ENCODE measurements at places on chromosomes 7 and 10. TPM values are rescaled to one million over a fixed set of nuclear protein-coding genes. Genes with fewer than 3 reads are reported as not detected.

Gene IFIT3
- total RNA-seq, result 11.2 TPM

Gene CLDN15
- 12.4 TPM for total RNA-seq

Gene C10orf67
- total RNA-seq, result not detected

Gene FAM237B
- not detected for total RNA-seq

Gene ZNF117
- 4.1 TPM for total RNA-seq

Gene CHAT
- not detected for total RNA-seq

Gene CDHR1
- total RNA-seq, result 0.17 TPM

DNA sequence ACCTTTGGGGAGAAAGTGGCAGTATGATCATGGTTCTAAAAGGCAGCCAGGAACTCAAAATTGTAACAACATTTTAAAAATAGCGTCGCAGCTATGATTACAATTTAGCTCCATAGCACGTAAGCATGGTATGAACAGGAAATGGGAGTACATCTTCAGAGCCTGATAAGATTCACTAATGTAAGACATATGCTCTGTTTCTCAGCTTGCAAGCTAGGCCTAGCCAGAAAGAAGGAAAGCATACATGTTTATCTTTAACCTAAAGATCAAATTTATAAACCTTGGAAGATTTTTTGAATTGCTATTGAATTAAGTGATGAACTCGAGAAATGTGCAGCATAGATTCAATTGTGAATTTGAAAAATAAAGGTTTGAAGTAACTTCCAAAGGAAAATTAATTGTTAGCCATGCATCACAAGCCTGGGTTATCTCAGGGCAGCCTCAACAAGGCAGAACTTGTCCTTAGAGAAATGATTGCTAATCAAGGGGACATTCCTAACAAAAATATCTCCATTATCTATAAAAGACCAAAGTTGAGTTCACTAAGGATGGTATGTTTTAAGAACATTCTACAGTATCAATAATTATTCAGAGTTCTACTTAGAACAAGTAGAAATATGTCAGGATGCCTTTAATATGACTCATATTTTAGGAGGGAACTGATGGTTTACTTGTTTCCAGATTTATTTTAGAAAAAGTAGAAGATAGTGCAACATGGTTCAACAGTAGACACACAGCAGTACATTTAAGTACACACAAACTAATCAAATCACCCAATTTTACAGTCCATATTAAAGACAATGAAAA is 38.8 kb upstream of the SEPTIN7 start:
- H3K27me3 ChIP-seq, result no peaks in the 10 kb centered on the region
- no peak overlapping the region for H3K27ac ChIP-seq
- H3K4me3 ChIP-seq, result no peak overlapping the region
- no peaks in the 10 kb centered on the region for H3K36me3 ChIP-seq
- DNase-seq, result no peak

GRCh38 chr10:97270523-97271154 is 21.8 kb downstream of the ARHGAP19 start:
- H3K36me3 ChIP-seq, result no peaks in the 10 kb centered on the region
- no peaks in the 10 kb centered on the region for H3K4me1 ChIP-seq
- no peak for DNase-seq
- H3K27ac ChIP-seq, result no peak overlapping the region
- H3K27me3 ChIP-seq, result no peaks in the 10 kb centered on the region

DNA sequence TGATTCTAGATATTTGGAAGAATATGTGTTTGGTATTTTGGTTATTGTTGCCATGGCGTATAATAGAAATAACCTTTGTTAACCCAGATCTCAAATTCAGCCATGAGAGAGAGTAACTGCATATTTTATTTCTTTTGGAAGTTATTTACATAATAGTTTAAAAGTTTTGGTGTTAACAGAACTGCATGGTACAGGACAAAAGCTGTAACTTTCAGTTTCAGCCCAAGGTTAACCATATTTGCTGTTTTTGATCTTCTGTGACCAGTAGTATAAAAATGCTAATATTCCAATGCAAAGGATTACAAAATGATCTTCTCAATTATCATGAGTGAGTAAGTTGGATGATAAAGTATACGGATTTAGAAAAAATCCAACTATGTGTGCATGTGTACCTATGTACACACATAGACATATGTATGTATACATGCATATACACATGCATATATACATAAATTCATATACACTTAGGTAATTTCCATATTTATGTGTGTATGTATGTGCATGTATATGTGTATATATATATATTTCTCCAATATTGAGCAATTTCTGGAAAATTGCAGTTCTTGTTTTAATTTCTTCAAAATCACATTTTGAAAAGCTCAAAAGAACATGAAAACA is 38.0 kb upstream of the PIP4K2A start:
- no peaks in the 10 kb centered on the region for H3K27me3 ChIP-seq
- no peak for DNase-seq
- no peaks in the 10 kb centered on the region for H3K36me3 ChIP-seq
- H3K4me1 ChIP-seq, result peaks cover 1% of the 10 kb centered on the region
- no peak overlapping the region for H3K27ac ChIP-seq

DNA sequence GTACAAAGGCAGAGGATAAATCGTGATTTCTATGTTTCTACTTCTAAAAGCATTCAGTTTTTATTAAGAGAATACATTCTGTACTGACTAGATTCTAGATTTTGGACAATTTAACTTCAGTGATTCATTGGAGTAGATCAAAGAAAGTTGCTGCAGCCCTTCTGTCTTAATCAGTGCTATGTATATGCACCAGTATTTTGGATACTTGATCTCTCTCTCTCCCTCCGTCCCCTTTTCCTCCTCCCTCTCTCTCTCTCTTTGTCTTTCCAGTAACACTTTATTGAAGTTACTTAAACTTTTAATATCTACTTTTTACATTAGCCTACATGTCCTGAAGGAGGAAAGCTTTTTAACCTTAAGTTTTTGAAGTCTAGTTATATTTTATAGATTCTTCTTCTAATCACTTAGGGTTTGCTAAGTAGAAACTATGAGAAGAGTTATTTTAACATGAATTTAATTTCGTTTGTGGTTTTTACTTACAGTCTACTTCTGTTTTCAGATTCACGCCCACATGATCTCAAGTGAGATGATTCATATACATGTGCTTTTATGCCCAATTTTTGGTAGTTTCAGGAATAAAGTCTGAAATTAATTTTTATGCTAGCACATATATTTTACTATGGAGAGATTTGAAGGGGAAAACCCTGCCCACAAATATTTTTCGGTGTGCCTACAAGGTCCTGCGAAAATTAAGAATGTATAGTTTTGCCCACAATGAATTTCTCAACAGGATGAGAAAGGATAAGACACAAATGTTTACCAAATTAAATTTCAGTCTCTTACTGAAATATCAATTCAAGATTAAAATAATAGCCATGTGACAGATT is 9.1 kb downstream of the MDFIC start:
- H3K27me3 ChIP-seq, result no peaks in the 10 kb centered on the region
- H3K4me1 ChIP-seq, result peaks cover 3% of the 10 kb centered on the region
- H3K27ac ChIP-seq, result no peak overlapping the region
- DNase-seq, result no peak

- no peak for DNase-seq
- H3K4me3 ChIP-seq, result no peak within 1 kb of the TSS
- no peak within 1 kb of the TSS for H3K27ac ChIP-seq
- no peaks in the 10 kb centered on the region for H3K27me3 ChIP-seq
- H3K4me1 ChIP-seq, result peaks cover 9% of the 10 kb centered on the region
- no peaks in the 10 kb centered on the region for H3K36me3 ChIP-seq
Observed at GRCh38 chr7:12403287-12404181, at the start of gene VWDE. TSS of gene VWDE (minus strand) at chr7:12403865. CDS start at chr7:12403716, 149 bp downstream.

DNA sequence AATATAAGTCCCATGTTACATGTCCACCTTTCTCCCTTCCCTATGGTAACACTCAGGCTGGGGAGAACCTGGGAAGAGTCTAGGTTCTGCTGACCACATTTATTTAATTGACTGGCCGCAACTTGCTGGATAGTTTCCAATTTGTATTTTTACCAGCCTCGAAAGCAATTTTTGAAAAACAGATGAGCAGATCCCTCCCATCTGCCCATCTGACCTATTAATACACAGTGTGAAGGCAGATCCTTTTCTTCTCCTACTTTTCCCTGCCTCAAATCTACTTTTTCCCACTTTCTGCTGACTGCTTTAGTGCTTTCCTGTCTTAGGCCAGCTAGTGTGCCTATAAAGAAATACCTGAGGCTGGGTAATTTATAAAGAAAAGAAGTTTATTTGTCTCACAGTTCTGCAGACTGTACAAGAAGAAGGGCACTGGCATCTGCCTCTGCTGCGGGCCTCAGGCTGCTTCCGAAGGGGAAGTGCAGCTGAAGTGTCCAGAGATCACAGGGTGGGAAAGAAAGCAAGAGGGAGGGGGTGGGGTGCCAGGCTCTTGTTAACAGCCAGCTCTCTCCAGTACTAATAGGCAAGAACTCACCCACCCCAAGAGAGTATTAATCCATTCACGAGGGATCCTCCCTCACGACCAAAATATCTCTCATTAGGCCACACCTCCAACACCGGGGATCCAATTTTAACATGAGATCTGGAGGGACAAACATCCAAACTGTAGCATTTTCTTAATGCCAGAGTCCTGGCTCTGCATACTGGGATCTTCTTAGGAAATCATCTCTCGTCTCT is 336.0 kb upstream of the IGFBP3 start:
- no peaks in the 10 kb centered on the region for H3K4me1 ChIP-seq
- H3K27me3 ChIP-seq, result no peaks in the 10 kb centered on the region
- H3K27ac ChIP-seq, result no peak overlapping the region
- no peak for DNase-seq
- no peaks in the 10 kb centered on the region for H3K36me3 ChIP-seq

- no peaks in the 10 kb centered on the region for H3K4me1 ChIP-seq
- no peak overlapping the region for H3K27ac ChIP-seq
- no peaks in the 10 kb centered on the region for H3K36me3 ChIP-seq
- no peaks in the 10 kb centered on the region for H3K27me3 ChIP-seq
Observed at GRCh38 chr7:41374150-41374848, 328.6 kb downstream of the INHBA start.

DNA sequence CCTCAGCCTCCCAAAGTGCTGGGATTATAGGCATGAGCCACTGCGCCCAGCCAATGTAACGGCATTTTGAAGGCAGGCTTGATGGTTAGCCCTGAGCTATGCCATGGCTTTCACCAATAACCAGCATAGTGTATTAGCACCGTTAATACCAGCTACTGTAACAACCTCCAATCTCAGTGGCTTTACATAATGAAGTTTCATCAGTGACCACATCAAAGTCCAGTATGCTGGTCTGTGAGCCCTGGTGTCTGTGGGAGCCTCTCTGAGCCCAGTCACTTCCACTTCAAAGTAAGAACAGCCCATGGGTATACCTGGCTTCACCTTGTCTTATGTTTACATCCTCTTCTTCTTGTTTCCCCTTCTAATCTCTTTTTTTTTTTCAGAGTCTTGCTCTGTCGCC is 11.6 kb upstream of the ZDHHC4 start:
- no peaks in the 10 kb centered on the region for H3K4me1 ChIP-seq
- H3K27ac ChIP-seq, result no peak overlapping the region
- DNase-seq, result no peak

DNA sequence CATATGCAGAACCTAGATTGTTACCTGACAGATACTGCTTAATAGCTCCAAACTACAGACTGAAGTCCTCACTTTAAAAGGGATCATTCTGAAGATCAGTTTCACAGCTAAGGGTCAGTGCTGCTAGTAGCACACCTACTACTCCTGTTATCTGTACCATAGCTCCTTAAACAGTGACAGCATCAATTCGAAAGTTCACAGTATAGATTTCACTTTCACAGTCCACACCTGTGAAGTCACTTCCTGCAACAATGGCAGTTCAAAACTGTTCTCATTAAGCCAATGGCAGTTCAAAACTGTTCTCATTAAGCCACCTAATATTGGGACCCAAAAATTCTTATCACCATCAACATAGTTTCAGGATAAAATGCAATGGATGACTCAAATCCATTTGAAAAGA is 10.7 kb upstream of the FHIP2A start:
- no peaks in the 10 kb centered on the region for H3K27me3 ChIP-seq
- no peak for DNase-seq
- no peaks in the 10 kb centered on the region for H3K36me3 ChIP-seq
- no peaks in the 10 kb centered on the region for H3K4me1 ChIP-seq
- no peak overlapping the region for H3K4me3 ChIP-seq

GRCh38 chr10:10346390-10347150 is 671.1 kb upstream of the CELF2 start:
- no peak overlapping the region for H3K27ac ChIP-seq
- no peak for DNase-seq
- no peaks in the 10 kb centered on the region for H3K36me3 ChIP-seq
- H3K27me3 ChIP-seq, result no peaks in the 10 kb centered on the region
- no peaks in the 10 kb centered on the region for H3K4me1 ChIP-seq
- H3K4me3 ChIP-seq, result no peak overlapping the region

DNA sequence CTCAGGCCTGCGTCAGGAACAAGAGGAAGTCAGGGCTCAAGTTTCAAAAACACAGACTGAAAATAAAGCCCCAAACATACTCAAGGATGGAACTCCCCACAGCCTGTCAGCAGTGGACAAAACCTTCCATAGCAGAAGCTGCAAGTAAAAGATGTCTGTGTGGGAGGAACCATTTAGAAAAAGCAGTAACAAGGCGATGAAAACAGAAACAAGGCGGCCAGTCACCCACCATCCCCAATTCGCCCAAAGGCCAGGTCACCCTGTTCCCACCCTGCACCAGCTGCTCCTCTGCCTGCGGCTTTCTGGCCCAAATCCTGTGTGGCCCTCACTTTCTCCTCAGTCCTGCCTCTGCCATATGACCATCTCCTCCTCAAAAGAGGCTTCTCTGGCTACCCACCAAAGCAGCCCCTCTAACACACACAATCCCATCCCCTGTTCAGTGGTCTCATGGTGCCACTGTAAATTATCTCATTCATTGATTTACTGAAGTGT is 27.8 kb downstream of the KCNMA1 start:
- no peaks in the 10 kb centered on the region for H3K27me3 ChIP-seq
- H3K27ac ChIP-seq, result no peak overlapping the region
- H3K4me1 ChIP-seq, result peaks cover 15% of the 10 kb centered on the region
- DNase-seq, result no peak
- H3K36me3 ChIP-seq, result no peaks in the 10 kb centered on the region
